A549 (cell line): ENCODE measurements at places on chromosomes 11 and 22.

- no peak for DNase-seq
Observed at GRCh38 chr11:117417342-117417741, 89.7 kb downstream of the CEP164 start.

- DNase-seq = no peak
Observed at GRCh38 chr11:130034236-130034635, 31.6 kb upstream of the PRDM10 start.

DNA sequence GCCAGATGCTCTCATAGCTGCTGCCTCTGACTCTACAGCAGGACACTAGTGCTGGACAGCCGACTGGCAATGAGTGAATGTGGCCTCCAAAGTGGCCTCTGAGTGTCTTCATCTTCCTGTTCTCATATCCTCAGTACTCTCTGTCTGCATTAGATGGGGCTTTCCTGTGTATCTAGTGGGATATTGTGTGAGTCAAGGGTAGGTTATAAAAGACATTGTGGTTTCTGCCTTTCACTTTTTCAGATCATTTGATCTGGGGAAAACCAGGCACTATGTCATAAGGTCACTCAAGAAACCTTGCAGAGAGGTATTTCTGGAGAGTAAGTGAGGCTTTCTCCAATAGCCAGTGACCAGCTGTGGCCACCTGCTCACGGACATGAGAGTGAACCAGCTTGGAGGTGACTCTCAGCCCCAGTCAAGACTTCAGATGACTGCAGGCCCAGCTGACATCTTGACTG lies 333.6 kb upstream of the NCAM1 start:
- no peak for DNase-seq

- DNase-seq = no peak
Observed at GRCh38 chr11:31959716-31960115, 131.2 kb upstream of the RCN1 start.

GRCh38 chr11:128579798-128580504 lies 7.4 kb downstream of the ETS1 start:
- peak; percentile 10 for DNase-seq

GRCh38 chr11:76169473-76169896 lies 36.8 kb downstream of the WNT11 start:
- no peak for DNase-seq

- no peak for DNase-seq
Observed at GRCh38 chr22:23169043-23169406, 11.3 kb upstream of the BCR start.

GRCh38 chr11:6556139-6556949 lies 47.1 kb downstream of the RRP8 start:
- DNase-seq = no peak

GRCh38 chr22:46842606-46843005 lies 80.2 kb downstream of the TBC1D22A start:
- DNase-seq = no peak

DNA sequence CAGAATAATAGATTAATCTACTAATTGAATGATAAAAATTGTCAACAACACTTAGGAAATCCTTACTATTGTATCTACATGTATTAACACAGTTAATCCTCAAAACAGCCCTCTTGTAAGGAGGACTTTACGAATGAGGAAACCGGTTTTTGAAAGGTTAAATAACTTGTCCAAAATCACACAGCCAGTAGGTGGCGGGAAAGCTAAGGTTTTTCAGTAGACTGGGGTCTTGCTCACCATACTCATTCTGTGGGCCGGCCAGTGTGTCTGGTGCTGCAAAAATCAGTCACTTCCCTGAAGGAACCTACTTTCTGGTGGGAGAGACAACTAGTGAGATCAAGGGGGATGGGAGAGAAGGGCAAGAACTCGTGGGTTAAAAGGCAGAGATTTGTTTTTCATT lies 3.8 kb downstream of the DCPS start:
- DNase-seq = peak; percentile 40

GRCh38 chr11:128086794-128087193 lies 500.6 kb downstream of the ETS1 start:
- no peak for DNase-seq

DNA sequence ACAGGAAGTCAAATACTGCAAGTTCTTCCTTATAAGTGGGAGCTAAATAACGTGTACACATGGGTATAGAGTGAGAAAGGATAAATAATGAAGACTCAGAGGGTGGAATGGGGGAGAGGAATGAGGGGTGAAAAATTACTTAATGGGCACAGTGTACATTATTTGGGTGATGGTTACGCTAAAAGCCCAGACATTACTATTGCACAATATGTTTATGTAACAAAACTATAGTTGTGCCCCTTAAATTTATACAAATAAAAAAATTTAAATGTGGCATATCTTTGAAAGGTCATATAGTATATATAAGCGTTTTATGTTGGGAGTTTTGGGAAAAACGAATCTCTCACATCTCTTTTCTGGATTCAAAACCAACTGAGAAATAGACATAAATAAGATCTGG lies 96.1 kb downstream of the KIF18A start:
- no peak for DNase-seq

DNA sequence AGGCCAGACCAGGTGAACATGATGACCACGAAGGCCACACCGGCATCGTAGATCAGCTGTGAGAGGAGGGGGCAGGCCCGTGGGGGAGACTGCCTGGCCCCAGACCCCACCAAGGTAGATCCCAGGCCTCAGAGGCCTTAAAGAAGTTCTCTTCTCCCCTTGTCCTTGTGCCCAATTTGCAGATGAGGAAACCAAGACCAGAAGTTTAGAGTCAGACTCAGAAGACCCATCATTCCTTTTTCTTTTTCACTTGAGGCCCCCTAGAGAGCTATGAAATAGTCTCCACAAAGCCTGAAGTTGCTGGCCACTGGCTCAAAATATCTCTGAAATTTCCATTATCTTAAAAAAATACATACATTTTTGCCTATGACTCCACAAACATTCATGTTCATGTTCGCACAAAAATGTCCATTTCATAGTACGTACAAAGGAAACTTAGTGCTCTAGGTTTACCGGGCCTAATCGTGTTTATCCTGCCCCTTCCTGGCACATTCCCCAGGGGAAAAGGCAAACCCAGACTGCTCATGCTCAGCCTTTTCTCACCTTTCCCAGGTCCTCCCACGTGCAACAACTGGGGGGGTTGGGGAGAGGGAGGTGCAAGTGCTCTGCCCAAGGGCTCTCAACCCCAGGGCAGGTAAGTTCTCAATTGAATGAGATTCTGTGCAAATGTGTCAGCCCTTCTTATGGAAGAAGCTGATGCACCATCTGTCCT lies 19.2 kb downstream of the SLC43A1 start:
- no peak for DNase-seq

GRCh38 chr11:16893456-16894066 lies 120.7 kb downstream of the PLEKHA7 start:
- no peak for DNase-seq
